ENCODE measurements at places on chromosomes 5 and 9. TPM values are rescaled to one million over a fixed set of nuclear protein-coding genes. Genes with fewer than 3 reads are reported as not detected.

INSL6 gene
- total RNA-seq: not detected

GBGT1 gene
- 52.7 TPM for total RNA-seq

ITGA2 gene
- not detected for total RNA-seq

BRINP1 gene
- total RNA-seq: not detected

GCNT4 gene
- total RNA-seq: not detected

ENTREP1 gene
- not detected for total RNA-seq

GRCh38 chr9:24936117-24936516 is 390.4 kb upstream of the IZUMO3 start:
- H3K27ac ChIP-seq: no peak overlapping the region
- DNase-seq: no peak
- no peak overlapping the region for H3K4me3 ChIP-seq
- no peaks in the 10 kb centered on the region for H3K36me3 ChIP-seq
- H3K27me3 ChIP-seq: no peaks in the 10 kb centered on the region

GRCh38 chr5:26681861-26682260 is 356.5 kb downstream of the CDH9 start:
- H3K4me3 ChIP-seq: no peak overlapping the region
- H3K36me3 ChIP-seq: no peaks in the 10 kb centered on the region
- no peak for DNase-seq
- H3K4me1 ChIP-seq: no peaks in the 10 kb centered on the region
- no peak overlapping the region for H3K27ac ChIP-seq

GRCh38 chr5:16727755-16728325 is 111.0 kb upstream of the RETREG1 start:
- no peaks in the 10 kb centered on the region for H3K36me3 ChIP-seq
- no peak for DNase-seq
- H3K4me1 ChIP-seq: peaks cover 5% of the 10 kb centered on the region
- no peak overlapping the region for H3K4me3 ChIP-seq
- no peaks in the 10 kb centered on the region for H3K27me3 ChIP-seq

GRCh38 chr5:101717721-101718120 is 578.4 kb downstream of the SLCO4C1 start:
- no peak overlapping the region for H3K27ac ChIP-seq
- H3K36me3 ChIP-seq: no peaks in the 10 kb centered on the region
- H3K4me3 ChIP-seq: no peak overlapping the region
- DNase-seq: no peak
- H3K4me1 ChIP-seq: no peaks in the 10 kb centered on the region
- H3K27me3 ChIP-seq: no peaks in the 10 kb centered on the region

GRCh38 chr9:21994556-21995005 is at the start of gene CDKN2B-AS1:
Gene CDKN2B-AS1, plus strand, starts transcription at chr9:21994791.
- H3K27me3 ChIP-seq: no peaks in the 10 kb centered on the region
- no peaks in the 10 kb centered on the region for H3K36me3 ChIP-seq
- H3K4me3 ChIP-seq: peak within 1 kb of the TSS; percentile 83
- DNase-seq: no peak
- H3K27ac ChIP-seq: peak within 1 kb of the TSS; percentile 87

DNA sequence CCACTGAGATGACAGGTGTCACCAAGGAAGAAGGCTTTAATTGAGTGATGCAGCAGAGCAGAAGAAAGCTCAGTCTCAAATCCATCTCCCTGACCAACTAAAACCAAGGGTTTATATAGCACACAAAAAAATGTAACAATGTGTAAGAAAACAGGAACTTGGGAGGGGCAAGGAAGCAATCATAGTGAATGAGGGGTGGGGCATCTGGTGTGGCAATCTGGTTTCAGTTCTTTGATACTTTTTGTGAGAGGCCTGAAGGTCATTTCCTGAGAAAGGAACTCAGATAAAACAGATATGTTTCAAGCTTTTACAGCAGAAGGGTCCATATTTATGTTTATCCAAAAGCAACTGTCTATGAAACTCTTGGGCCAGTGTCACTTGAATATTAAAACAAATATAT is 19.7 kb downstream of the CD180 start:
- H3K4me1 ChIP-seq: peaks cover 22% of the 10 kb centered on the region
- no peaks in the 10 kb centered on the region for H3K27me3 ChIP-seq
- H3K4me3 ChIP-seq: no peak overlapping the region

GRCh38 chr9:69018737-69019136 is 4.8 kb upstream of the PRKACG start:
- no peak for DNase-seq
- H3K27me3 ChIP-seq: no peaks in the 10 kb centered on the region
- H3K4me1 ChIP-seq: peaks cover 6% of the 10 kb centered on the region
- H3K27ac ChIP-seq: no peak overlapping the region
- no peaks in the 10 kb centered on the region for H3K36me3 ChIP-seq

GRCh38 chr5:17445185-17445584 is 52.8 kb upstream of the TAF11L2 start:
- DNase-seq: no peak
- H3K4me3 ChIP-seq: no peak overlapping the region
- peaks cover 6% of the 10 kb centered on the region for H3K4me1 ChIP-seq
- no peak overlapping the region for H3K27ac ChIP-seq
- H3K27me3 ChIP-seq: no peaks in the 10 kb centered on the region
- no peaks in the 10 kb centered on the region for H3K36me3 ChIP-seq

DNA sequence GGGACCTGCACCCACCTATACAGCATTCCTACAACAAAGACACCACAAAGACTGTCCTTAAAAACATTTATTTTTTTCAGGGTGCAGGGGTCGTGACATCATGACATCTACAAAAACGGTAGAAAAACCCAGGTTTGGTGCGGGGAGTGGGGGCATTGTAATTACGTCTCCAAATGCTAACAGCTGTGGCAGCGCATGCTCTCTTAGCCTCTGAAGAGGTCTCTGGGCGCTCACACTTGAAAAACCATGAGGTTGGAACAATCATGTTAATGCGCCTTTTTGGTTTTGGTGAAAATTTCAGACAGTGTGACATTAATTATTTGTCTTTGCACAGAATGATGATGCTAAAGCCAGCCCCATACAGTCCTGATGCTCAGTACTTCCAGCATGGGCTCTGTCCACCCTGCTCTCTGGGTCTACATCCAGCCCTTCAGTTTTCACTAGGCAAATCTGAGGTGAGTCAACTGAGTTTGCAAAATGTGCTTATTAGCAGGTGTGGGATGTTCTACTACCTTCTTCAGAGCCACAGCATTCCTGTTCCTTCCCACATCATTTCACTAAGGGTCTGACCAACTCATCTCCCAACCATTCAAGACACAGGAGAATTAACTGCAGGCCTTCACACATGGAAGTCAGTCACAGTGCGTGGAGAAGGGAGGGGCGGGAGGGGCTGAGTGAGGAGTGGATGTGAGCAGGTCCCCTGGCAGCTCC is 14.1 kb downstream of the ALDH1B1 start:
- H3K27ac ChIP-seq: no peak overlapping the region
- no peaks in the 10 kb centered on the region for H3K36me3 ChIP-seq
- H3K4me1 ChIP-seq: no peaks in the 10 kb centered on the region
- H3K27me3 ChIP-seq: peaks cover 8% of the 10 kb centered on the region

- no peak overlapping the region for H3K27ac ChIP-seq
- DNase-seq: no peak
- H3K36me3 ChIP-seq: no peaks in the 10 kb centered on the region
- H3K4me1 ChIP-seq: no peaks in the 10 kb centered on the region
Measured at GRCh38 chr9:2992427-2992826, 148.5 kb upstream of the PUM3 start.

GRCh38 chr5:179613460-179614071 is 9.9 kb downstream of the HNRNPH1 start:
- no peaks in the 10 kb centered on the region for H3K4me1 ChIP-seq
- H3K36me3 ChIP-seq: peaks cover 91% of the 10 kb centered on the region
- peak; percentile 39 for DNase-seq
- H3K4me3 ChIP-seq: no peak overlapping the region
- no peak overlapping the region for H3K27ac ChIP-seq

DNA sequence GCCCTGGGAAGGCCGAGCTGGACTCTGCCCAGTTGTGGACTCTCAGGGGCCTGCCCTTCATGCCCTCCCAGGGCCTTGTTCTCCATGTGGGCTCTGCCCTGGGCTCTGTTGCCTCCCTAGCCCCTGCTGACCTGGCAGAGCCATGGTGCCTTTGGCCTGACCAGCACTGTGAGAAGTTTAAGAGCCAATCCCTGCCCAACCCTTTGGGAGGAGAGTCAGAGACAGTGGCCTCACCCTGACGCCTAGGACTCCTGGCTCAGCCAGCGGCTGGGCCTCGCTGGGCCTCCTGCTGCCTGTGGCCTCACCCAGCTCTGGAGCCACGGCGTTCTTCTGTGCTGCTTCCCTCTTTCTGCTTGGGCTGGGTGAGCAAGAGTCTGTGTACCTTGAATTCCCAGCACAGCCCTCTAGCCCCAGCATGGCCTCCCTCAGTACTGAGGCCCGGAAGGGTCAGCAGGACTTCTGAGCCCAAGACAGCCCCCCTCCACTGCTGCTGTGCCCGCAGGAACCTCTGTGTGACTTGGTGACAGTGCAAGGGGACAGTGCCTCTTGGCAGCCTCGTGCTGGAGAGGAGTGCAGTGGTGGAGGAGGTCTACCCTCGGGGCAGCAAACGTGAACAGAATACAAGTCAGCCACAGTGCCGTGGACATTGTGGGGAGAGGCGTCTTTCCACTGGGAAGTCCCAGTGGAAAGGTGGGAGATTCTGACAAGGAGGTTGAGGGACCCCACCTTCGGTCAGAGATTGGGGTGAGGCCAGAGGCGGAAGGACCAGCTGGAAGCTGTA is 97.4 kb downstream of the CACNA1B start:
- H3K27ac ChIP-seq: no peak overlapping the region
- H3K27me3 ChIP-seq: peaks cover 4% of the 10 kb centered on the region
- no peak overlapping the region for H3K4me3 ChIP-seq
- H3K4me1 ChIP-seq: no peaks in the 10 kb centered on the region
- DNase-seq: no peak
- H3K36me3 ChIP-seq: no peaks in the 10 kb centered on the region

DNA sequence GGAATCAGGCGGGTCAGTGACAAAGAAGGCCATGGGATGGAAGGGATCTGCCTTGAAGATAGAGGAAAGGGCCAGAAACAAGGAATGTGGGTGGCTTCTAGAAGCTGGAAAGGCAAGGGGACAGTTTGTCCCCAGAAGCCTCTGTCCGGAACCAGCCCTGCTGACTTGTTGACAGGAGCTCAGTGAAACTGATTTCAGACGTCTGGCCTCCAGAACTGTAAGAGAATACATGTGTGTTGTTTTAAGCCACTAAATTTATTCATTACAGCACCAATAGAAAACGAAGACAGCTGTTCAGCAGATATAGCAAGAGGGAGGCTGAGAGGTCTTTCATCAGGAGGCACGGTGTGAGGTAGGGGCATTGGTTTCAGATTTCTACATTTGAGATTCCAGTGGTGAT is 422.5 kb downstream of the KDM4C start:
- H3K36me3 ChIP-seq: peaks cover 2% of the 10 kb centered on the region
- peaks cover 5% of the 10 kb centered on the region for H3K4me1 ChIP-seq
- H3K27ac ChIP-seq: no peak overlapping the region
- no peak for DNase-seq
- no peaks in the 10 kb centered on the region for H3K27me3 ChIP-seq

All from B cell (primary cell).